ENCODE measurements at places on chromosomes 11 and 22. TPM values are rescaled to one million over a fixed set of nuclear protein-coding genes. Genes with fewer than 3 reads are reported as not detected.

USP2 gene
- total RNA-seq: 0.76 TPM

RRM1 gene
- total RNA-seq: 169 TPM

TTC9C gene
- 47.5 TPM for total RNA-seq

DNA sequence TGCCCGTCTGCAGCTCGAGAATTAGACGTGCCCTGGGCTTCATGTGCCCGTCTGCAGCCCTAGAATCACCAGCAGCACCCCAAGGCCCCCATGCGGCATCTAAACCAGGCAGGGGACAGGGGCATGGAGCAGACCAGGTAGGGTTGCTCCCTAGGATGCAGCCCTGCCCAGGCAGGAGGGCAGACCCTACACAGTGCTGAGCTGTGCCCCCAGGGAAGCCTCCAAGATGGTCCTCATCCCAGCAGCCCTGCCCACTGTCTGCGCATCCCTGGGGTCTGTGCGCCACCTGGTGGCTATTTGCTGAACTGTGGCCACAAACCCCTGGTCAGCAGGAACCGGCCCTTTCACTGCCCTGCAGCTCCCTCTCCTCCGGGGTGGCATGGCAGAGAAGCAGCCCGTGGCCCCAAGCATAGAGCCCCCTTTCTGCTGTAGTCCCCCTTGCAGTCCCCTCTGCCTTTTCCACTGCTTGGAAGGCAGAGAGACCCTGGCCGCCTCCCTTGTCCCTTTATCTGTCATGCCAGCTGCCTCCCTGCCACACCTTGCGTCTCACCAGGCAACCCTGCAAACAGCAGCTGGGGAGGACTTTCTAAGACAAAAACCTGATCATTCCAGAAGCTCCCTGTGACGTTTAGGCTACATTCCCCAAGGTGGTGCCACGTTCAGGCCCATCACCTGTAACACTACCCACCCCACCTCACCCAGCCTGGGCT, 86.6 kb downstream of the KCNQ1 start:
- DNase-seq: peak; percentile 75
- no peaks in the 10 kb centered on the region for H3K36me3 ChIP-seq
- H3K4me1 ChIP-seq: peaks cover 20% of the 10 kb centered on the region

GRCh38 chr11:59263225-59263894, 50.6 kb upstream of the MPEG1 start:
- H3K27ac ChIP-seq: no peak overlapping the region
- no peaks in the 10 kb centered on the region for H3K4me1 ChIP-seq
- no peak for DNase-seq
- no peaks in the 10 kb centered on the region for H3K36me3 ChIP-seq
- no peaks in the 10 kb centered on the region for H3K27me3 ChIP-seq

All from activated CD8-positive, alpha-beta memory T cell treated with anti-CD3 and anti-CD28 coated beads, Interleukin-2, amount 10 ng/mL, durations not matched to agents 7 days and 5 days (primary cell).